OCI-LY7 (cell line): ENCODE measurements at places on chromosomes 1 and 21. TPM values are rescaled to one million over a fixed set of nuclear protein-coding genes. Genes with fewer than 3 reads are reported as not detected.

DNA sequence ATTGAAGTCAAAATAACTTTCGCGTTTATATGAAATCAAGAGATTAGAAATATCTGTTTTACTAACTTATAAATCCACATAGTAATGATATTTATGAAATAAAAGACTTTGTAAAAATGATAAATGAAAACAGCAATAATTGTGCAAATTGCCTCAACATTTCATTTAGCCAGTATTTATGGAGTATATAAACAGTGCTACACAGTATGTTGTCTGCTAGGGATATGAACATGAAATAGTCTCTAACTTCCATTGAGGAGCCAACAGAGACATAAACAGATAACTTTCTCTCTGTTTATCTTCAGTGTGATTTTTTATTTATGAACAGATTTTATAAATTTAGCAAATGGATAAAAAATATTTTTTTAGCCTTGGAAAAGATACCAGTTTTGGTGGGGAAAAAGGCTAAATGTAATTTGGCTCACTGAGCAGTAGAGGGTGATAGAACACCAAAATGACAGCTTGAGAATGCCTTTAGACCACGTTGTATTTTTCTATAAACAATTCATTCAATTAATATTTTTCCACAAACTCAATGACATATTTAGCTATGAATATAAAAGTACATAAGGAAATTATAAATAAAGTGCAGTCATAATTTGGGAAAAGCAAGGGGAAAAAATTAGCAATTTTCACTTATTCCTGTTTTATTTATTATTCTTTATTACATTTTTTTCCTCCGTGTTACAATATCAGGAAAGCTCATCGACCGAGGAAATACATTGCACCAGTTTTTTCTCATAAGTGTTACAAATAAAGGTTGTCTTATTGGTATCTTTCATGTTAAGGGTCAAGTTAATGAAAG, 47.5 kb upstream of the EEIG2 start:
- peak; percentile 59 for DNase-seq

GRCh38 chr1:163171826-163172225, 30.9 kb downstream of the RGS5 start:
- DNase-seq, result no peak

DNA sequence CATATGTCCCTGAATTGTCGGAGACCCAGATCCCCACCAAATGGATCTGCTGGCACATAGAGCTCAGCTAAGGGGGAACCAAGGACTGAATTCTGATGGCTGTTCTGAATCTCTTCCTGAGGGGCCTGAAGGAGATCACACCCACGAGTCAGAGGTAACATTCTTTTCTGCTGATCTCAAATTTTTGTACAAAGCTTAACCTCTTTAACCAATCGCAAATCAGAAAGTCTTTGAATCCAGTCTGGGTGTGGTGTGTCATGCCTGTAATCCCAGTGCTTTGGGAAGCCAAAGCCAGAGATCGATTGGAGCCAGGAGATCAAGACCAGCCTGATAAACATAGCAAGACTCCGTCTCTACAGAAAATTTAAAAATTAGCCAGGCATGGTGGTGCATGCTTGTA, 62.8 kb upstream of the PRRC2C start:
- no peak for DNase-seq

DNA sequence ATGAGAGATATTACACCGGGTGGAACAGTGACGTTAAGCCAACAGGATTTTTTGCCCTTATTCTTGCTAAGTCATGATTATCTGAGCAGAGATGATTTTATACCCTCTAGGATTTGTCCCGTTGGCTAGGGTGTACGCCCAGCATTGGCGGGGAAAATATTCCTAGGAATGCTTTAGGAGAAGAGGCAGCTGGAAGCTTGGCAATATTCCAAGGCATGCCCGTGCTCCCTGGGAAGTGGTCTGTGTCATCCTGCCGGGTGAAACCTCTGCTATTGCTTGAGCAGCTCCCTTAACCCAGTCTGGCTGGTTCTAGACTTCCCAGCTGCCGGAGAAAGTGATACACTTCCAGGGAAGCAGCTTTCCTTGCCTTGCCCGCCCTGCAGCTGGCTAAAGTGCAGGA, 16.2 kb downstream of the CHRNB2 start:
- DNase-seq, result no peak

DNA sequence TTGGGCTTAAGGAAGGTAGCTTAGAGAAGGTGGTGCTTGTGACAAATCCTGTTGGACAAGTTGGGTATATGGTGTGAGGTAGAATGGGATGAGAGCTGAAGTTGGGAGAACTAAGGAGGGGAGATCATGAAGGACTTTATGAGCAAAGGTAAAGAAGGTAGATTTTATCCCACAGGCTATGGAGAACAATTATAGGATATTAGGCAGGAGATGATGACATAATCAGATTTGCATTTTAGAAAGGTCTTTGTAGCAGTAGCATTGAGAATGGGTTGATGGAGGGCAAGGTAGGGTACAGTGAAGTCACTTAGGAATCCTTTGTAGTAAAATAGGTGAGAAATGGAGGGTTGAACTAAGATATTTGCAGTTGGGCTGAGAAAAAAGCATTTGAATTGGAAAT, 14.9 kb upstream of the TCHH start:
- DNase-seq, result no peak

- DNase-seq, result no peak
Measured at GRCh38 chr1:192066202-192066601, 92.1 kb upstream of the RGS18 start.

DNA sequence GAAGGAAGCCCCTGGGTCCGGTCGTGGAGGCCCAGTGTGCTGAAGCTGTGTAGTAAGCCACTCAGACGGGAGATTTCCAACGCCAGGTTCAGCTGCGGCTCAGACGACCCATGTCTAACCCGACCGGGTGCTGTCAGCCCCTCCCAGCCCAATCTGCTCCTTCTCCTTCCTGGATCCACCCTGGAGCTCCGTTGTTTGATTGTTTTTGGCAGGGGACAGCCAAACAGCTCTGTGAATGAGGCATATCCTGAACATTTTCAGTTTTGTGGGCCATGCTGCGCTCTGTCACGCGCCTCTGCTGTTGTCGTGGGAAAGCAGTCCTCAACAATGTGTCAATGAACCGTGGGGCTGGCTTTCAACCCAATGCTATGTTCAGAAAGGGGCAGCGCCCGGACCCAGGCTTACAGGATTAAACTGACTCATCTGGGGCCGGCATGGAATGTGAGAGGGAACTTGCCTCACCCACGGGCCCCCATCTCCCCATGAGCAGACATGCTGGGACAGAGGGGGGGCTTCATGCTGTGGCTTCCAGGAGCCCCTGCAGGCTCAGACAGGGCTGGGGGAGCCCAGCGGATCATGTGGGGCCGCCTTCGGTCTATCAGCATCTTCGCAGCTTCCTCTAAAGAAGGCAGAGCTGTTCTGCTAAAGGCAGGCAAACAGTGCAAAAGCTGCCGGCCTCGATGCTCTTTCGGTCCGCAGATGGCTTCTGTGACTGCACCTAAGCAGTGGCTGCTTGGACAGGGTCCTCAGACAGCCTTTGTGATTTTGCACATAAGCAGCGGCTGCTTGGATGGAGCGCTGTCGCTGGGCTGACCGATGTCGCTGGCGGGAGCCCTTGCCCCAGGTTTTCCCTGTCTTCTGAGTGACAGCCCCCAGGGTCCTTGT, 101.7 kb downstream of the RIPK4 start:
- no peak for DNase-seq

GRCh38 chr1:170587253-170587593, 55.3 kb downstream of the GORAB start:
- DNase-seq, result no peak

DNA sequence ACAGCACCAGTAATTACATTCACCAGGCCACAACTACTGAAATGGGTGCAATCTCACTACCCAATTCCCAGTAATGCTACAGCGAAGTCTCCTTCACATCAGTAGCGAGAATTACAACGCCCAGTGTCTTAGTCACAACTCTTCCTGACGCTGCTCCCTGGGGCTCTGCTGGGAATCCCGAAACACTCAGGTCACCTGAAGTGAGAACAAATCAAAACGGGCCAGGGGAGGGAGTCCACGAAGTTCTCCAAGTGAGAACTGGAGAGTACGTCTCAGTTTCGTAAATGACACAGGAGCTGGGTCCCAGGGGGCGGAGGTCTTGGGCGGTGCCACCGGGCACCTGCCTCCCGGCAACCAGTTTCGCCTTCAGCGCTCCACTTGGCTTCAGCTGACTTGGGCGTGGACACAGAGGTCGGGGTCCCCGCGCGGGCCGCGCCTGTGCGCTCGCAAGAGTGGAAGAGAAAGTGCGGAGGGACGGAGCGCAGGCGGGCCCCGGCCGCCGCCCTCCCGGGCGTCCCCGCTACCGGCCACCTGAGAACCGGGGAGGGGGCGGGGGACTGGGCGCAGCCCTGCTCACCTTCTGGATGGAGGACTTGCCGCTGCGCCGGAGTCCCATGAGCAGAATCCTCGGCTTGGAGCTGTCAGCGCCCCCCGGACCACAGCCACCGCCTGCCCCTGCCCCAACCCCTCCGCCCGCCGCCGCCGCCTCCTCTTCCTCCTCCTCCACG, 575 bp downstream of the RRAGC start:
- peak; percentile 65 for DNase-seq

- no peak for DNase-seq
Measured at GRCh38 chr21:36127250-36127904, 7.5 kb upstream of the CBR3 start.

- DNase-seq, result no peak
Measured at GRCh38 chr1:94942171-94943128, 15.5 kb upstream of the CNN3 start.

- no peak for DNase-seq
Measured at GRCh38 chr1:17229379-17229778, 19.5 kb upstream of the PADI3 start.

- DNase-seq, result no peak
Measured at GRCh38 chr1:193313354-193314140, 127.1 kb upstream of the B3GALT2 start.

DNA sequence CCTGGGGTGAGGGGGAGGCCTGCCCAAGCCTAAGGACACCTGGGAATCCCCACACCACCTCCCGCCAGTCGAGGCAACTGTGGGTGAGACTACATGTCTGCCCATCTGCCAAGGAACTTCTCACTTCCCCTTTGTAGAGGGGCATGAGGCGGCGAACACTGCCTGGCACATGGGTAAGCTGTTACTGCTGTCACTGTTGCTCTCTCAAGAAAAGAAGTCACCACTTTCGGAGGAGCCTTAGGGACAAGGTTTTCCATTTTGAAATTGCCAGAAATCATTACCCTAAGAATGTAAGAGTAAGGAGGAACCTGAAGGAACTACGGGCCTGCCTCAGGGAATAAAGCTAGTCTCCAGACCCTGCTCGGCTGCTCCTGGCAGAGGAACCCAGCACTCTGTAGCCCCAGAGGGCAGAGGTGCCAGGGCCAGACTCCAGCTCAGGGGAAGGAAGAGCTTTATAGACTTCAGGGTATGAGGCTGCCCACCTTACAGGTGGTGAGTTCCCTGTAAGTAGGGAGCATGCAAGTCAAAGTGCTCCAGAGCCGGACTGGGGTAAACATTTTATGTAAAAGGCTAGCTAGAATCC, 23.3 kb downstream of the SLC2A1 start:
- DNase-seq, result peak; percentile 50

DNA sequence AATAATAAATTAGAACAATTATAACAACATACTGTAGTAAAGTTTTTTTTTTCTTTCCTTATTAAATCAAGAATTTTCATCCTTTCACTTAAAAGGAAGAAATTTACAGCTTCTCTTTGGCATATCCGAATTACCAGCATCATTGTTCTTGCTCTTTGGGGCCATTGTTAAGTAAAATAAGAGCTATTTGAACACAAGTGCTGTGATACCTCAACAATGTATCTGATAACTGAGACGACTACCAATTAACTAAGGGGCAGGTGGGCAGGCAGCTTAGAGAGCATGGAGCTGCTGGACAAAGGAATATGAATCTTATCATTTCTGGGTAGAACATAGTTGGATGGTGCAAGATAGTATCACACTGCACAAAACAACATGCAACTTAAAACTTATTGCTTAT, 719.9 kb upstream of the TMPRSS15 start:
- no peak for DNase-seq

DNA sequence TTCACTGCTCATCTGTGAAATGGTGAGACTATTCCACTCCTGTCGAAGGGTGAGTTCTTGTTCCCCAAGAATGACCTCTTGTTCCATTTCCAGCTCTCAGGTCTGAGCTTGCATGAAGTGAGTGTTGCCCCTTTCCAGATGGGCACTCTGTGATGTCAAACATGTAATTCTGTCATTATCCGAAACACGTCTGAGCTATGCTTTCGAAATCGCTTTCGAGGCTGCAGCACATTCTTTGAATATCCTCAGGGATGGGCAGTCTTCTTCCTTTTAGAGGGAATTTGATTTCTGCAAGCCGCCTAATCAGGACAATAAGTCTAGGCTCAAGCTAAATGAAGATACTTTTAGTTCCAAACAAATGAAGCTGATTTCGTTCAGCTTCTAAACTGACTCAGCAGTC, 15.1 kb downstream of the NFASC start:
- DNase-seq, result no peak

DNA sequence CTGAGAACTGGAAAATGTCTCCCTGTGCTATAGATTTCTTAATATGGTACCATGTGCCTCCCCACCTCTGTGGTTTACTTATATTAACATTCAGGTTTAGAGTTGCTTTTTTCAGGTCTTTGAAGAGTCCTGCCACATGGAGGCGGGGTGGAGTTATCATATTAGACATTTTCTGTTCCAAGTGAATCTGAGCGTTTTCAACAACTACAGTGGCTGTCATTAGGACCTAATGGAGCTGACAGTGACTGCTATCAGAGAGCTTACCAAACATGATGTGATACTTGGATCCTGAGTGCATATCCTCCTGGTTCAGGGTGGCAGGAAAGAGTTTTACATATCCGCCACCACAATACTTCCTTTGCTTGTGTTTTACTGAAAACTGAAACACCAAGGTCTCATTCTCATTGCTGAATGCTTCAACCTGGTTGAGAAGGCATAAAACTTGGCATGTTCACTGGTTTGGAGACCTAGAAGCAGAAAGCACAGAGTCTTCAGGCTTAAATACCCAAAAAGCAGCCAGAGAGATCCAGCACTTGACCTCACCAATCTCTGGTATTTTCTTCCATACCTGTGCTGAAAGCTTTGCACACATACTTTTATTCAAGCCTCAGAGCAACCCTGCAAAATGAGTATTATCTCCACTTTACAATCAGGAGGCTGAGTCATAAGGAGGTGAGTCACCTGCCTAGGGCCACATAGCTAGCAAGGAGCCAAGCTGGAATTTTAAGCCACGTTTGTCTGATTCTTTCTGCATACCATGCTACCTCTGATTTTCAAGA, 47.4 kb upstream of the OSBPL9 start:
- peak; percentile 71 for DNase-seq

GRCh38 chr1:76335882-76336281, 261.3 kb downstream of the ST6GALNAC3 start:
- no peak for DNase-seq

NUP210L gene
- total RNA-seq, result 0.06 TPM in 2 replicates

RIMS3 gene
- 80.3 and 106 TPM in 2 replicates for total RNA-seq

LCE3E gene
- total RNA-seq, result not detected in 2 replicates

RAP1GAP gene
- total RNA-seq, result not detected in 2 replicates

MPZ gene
- 9.0 and 10.8 TPM in 2 replicates for total RNA-seq

LRRC3 gene
- not detected in 2 replicates for total RNA-seq

RPS6KC1 gene
- total RNA-seq, result 7.4 and 9.4 TPM in 2 replicates
